ENCODE measurements at places on chromosomes 16 and 17. TPM values are rescaled to one million over a fixed set of nuclear protein-coding genes. Genes with fewer than 3 reads are reported as not detected.

- DNase-seq: no peak
Observed at GRCh38 chr17:47877368-47878034, 18.5 kb upstream of the SP2 start.

The SLC16A11 gene
- total RNA-seq: 0.38 TPM

The OR4D1 gene
- total RNA-seq: not detected

The SULT1A3 gene
- total RNA-seq: 9.9 TPM

DNA sequence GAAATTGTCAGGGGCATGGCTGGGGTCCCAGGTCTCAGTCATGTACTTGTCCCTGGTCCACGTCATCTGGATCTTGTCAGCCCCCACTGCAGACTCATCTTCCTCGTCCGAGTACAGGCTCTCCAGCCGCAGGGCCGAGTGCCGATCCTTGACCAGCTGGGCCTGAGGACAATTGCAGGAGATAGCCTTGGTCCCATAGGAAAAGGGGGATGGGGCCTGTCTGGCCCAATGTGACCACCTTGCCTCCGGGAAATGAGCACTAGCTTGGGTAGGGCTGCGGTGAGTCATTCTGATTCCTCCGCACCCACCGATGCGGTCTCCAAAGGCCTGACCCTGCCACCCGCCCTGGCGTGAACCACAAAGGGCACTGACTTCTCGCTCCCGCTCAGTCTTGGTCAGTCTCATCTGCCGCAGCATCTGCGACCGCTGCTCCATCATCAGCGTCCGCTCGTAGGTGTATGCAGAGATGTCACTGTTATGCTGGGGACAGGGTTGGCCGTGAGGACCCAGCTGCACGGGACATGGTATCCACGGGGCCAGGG is 1.5 kb upstream of the LCAT start:
- DNase-seq: no peak

GRCh38 chr17:40134184-40134583 is 6.2 kb upstream of the CASC3 start:
- DNase-seq: no peak

The TP53TG3F gene
- not detected for total RNA-seq

The PYDC1 gene
- not detected for total RNA-seq

- DNase-seq: no peak
Observed at GRCh38 chr16:48383877-48384519, 1.2 kb downstream of the SIAH1 start.

DNA sequence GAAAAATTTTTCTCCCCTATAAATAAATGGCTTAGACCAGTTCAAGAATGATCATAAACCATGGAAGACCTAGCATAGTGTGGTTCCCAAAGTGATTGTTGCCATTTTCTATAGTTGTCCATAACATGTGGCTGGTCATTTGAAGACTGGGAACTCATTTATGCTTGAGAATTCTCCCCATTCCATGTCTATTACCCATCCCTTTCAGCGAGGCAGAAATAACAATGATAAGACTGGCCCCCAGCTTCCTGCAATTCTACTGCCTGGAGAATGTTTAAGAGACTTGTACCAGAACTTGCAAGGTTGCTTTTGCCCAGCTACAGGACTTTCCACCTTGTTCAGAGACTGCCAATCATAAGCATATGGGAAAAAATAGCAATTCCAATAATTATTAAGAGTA is 146.5 kb upstream of the CDH11 start:
- no peak for DNase-seq

The HOXB9 gene
- total RNA-seq: not detected

The SOX8 gene
- 0.96 TPM for total RNA-seq

GRCh38 chr16:630815-631405 is at the start of gene WFIKKN1:
Gene WFIKKN1, plus strand, starts transcription at chr16:630985. Its CDS starts 269 bp downstream, at chr16:631254.
- DNase-seq: no peak

DNA sequence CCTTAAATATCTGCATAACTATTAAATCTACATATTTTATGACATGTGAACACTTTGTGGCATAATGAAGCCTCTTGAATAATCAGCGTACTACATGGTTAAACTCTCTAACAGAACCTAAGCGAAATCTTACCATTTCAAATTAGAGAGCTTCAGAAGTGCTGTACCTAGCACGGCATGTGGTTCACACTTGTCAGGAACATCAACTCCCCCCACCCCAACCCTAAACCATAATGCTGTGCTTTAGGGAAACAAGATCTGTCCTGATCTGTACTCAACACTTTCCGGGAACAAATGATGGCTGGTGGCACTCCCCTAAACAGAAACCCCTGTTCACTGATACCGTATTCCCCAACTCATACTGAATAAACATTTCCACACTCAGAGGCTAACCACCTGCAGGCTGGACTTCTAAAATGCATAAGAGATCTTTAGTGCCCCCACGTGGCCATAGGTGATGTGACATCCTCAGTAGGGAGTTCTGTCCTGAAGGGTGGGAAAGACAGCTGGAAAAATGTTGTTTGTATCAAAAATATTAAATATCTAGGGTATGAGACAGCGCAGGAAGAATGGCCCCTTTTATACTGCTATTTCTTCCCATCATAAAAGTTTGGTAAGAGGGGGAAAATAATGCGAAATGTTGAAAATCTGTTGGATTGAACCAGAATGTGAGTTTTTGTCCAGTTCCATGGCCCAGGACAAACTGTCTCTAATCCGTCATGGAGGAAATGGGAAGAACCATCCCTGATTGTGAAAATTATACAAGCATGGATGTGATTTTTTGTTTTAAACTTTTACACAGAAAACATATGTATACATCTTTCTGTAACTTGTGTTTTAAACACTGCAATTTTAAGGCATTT is 88.6 kb downstream of the USP31 start:
- peak; percentile 57 for DNase-seq

DNA sequence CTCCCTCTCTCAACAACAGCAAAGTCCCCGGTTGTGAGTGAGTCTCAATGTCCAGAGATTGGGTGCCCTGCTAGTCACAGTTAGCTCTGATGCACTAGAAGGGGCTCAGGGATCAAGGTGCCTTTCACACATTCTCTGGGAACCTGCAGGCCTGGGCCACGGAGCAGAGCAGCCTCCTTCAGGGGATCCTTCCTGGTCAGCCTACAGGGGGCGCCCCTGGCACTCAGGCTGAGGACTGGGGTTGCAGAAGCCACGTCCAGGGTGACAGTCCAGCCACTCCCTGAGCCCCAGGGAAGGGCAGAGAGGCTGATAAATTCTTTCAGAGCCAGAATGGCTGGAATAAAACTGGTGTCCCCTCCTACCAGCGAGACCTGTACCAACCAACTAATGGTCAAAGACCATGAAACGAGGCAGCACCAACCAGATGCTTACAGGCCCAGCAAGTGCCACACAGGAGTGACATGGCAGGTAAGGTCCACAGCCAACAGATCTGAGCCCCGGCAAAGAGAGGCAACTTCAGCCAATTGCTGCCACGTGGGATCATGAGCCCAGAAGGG is 43.5 kb downstream of the ST3GAL2 start:
- peak; percentile 63 for DNase-seq

DNA sequence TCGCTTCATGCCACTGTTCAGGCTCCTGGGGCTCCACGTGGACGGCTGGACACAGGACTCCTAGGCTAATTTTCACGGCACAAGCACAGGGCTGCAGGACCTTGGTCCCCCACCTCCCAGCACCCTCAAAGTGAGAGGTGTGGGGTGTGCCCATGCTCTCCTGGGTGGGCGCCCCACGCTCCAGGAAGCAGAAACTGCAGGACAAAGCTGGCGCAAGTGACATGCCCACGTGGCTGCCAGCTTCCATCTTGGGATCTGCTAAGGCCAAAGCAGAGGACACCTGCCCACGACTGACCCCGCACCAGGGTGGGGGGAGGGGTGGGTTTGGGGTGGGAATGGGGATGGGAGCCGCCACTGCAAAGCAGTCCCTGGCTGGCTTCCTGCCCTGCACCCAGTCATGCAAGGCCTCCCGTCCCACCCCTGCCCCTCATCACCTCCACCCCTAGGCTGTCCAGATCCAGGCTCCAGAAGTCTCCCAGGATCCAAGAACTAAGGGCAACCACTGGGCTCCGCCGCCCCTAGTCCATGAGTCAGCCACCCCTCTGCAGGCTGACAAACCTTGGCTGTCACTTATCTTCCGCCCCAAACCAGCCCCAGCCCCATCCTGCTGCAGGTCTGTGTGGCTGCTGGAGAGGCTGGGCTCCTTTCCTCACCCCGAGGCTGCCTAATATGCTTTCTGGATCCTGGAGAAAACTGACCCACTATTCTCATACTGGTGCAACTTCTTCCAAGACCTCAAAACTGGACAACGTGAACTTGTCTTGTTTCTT is 11.1 kb downstream of the USP6 start:
- no peak for DNase-seq

DNA sequence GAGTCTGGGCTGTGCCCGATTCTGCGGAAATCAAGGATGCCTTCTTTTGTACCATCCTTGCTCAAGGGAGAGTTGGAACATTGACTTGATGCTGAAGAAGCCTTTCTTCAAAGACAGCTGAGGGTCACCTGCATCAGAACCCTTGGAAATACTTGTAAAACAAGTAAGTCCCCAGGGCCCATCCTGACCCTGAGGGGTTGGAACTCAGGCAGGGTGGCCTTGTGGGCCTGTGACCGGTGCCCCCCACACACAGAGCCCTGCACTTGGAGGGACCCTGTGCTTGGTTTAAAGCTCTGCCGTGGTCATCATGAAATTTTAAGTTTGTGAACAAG is 56.9 kb downstream of the WIPI1 start:
- DNase-seq: no peak

The TMC7 gene
- 0.69 TPM for total RNA-seq

DNA sequence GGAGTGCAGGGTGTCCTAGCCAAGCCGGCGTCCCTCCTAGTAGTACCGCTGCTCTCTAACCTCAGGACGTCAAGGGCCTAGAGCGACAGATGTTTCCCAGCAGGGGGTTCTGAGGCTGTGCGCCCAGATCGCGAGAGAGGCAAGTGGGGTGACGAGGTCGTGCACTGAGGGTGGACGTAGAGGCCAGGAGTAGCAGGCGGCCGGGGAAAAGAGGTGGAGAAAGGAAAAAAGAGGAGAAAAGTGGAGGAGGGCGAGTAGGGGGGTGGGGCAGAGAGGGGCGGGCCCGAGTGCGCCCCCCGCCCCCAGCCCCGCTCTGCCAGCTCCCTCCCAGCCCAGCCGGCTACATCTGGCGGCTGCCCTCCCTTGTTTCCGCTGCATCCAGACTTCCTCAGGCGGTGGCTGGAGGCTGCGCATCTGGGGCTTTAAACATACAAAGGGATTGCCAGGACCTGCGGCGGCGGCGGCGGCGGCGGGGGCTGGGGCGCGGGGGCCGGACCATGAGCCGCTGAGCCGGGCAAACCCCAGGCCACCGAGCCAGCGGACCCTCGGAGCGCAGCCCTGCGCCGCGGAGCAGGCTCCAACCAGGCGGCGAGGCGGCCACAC is at the start of gene MMP2:
Gene MMP2, plus strand, starts transcription at position 372 of the 603 bp plus-strand sequence. CDS start 282 bp downstream, outside the sequence.
- peak; percentile 84 for DNase-seq

The ARL5C gene
- total RNA-seq: not detected

DNA sequence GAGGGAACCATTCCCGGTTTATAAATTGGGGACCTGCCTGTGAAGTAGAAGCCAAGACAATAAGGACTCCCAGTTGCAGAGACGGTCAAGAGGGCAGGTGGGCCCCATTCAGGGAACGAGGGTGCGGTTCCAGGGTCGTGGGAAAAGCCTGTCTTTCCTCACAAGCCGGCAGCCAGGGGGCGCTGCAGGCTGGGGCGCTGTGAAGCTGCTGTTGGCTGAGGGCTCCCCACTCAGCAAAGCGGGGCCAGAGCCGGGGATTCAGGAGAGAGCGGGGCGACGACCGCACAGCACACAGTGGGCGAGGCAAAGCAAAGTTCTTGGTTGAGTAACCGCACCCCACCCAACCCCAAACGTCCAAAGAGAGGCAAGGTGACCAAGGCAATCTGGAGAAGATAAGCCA is 24.9 kb downstream of the CDRT15 start:
- peak; percentile 32 for DNase-seq

DNA sequence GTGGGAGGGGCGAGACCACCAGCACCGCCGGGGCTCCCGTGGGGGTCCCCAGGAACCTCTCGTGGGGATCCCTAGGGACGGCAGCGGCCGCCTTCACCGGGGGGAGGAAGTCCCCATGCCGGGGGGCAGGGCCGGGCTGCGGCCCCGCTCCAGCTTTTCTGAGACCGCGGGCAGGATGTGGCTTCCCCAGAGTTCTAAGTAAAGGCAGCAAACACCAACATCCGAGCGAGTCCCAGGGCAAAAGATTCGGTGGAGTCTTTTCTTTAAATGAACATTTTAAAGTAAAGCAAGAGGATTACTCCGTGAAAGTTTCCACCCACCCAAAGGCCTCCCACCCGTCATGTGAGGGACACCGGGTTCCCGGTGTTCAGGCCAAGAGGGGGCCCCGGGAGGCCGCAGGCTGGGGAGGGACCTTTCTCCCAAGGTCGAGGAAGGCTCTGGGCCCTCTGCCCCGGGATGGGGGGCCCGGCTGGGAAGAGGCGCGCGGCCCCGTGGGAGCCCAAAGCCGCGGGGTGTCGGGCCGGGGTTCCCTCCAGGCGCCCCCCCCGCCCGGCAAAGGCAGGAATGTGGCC is 137.2 kb upstream of the RPH3AL start:
- DNase-seq: no peak

GRCh38 chr17:35284955-35285354 is 42.1 kb downstream of the SLFN5 start:
- DNase-seq: no peak

DNA sequence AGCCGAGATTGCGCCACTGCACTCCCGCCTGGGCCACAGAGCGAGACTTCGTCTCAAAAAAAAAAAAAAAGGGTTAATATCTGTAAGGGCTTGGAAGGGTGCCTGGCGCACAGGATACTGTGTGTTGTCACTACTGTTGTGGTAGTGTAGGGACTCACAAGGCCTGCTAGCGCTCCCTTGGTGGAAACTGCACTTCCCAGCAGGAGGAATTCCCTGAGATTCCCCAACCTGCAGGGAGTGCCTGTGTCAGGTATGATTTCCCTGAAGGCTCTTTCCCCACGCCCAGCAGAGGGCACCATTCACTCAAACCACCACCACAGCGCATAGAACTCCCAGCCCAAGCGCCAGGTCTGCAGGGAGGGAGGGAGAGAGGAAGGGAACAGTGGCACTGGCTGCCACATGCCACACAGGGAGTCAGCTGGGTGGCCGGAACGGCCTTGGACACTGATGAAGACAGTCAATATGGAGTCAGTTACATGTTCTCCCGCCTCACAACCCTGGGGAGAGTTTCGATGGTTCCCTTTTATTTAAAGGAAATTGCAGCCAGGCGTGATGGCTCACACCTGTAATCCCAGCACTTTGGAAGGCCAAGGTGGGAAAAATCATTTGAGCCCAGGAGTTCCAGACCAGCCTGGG is 32.7 kb upstream of the CDH1 start:
- DNase-seq: peak; percentile 45

DNA sequence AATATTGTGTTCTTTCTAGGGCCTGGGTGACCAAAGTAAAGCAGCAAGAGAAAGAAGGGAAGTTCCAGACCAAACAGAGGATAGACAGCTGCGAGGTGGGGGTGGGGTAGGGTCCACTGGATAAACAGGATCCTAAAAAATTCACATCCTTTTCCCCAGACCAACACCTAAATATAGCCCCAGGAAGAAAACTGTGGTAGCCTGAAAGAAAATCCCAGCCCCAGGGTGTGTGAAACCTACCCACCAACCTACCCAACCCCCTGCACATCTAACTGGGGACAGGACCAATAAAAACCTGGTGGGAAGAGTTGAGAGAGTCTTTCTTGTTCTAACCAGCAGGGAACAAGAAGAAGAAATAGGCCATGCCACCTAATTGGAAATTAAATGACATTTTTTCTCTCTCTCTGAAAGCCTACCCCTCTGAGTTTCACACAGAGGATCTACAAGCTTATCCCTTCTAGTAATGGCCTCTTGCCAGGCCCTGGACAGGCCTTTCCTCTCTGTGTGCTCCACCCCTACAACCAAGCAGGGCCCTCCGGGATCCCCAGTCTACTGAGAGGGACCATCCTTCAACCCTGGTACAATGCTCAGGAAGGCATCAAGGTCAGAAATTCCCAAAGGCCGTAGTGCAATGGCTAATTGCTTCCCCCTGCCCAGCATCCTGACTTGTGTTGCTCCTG is 12.0 kb downstream of the MYO18A start:
- DNase-seq: no peak
